ENCODE measurements at places on chromosomes 4 and X.

DNA sequence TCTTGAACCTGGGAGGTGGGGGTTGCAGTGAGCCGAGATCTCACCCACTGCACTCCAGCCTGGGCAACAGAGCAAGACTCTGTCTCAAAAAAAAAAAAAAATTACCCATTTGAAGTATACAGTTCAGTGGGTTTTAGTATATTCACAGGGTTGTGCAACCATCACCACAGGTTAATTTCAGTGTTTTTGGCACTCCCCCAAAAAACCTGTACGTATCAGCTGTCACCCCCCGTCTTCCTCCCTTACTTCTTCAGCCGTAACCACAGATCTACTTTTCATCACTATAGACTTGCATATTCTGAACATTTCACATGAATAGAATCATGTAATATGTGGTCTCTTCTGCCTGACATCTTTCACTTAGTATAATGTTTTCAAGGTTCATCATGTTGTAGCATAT, 11.7 kb upstream of the PTTG2 start:
- DNase-seq: no peak

DNA sequence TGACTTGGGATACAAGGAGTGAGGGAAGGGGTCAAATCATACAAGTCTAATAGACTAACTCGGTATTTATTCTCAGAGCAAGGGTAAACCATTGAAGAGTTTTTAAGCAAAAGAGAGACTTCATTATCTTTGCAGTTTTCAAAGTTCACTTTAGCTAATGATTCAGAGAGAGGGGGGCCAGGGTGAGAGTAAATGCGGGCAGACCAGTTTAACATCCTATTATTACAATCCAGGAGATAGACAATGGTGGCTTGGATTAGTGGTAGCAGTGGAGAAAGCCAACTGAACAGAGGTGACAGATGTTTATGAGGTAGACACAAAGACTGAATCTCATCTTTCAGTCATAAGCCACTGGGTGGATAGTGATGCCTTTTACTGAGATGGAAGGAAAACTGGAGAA, 57.9 kb downstream of the CPEB2 start:
- no peak for DNase-seq

- no peak for DNase-seq
Observed at GRCh38 chr4:2305766-2306501, 44.0 kb upstream of the MXD4 start.

- DNase-seq: no peak
Observed at GRCh38 chr4:108703370-108703769, 53.0 kb downstream of the OSTC start.

GRCh38 chr4:169341490-169341889, 70.7 kb upstream of the SH3RF1 start:
- DNase-seq: no peak

DNA sequence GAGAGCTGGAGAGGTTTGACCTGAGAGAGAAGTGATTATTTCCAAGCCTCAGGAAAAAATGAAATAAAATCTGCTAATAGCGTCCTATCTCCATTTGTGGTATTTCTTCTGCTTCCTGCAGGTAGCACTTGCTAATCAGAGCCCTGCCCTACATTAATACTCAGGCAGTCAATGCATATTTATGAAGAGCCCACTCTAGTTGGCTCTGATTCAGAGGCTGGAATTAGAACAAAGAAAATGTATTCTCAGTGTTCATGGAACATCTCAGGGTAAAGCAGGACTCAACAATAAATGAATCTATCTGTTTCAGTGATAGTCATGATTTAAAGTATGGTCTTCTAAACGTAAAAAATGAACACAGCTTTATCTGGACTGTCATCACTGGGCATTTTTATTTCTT, 1.4 kb upstream of the ATP8A1 start:
- DNase-seq: no peak

DNA sequence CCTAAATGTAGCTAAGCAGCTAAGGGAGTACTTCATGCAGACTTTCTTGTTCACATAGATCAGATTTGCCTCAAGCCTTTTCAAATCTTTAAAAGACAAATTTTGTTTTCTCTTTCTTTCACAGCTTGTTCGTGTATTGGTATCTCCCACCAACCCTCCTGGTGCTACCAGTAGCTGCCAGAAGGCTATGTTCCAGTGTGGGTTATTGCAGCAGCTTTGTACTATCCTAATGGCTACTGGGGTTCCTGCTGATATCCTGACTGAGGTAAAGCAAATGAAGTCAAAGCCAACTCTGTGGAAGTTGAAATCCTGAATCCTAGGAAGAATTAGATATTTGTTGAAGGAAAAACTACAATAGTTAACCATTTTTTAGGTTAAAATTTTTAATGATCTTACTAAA, 62.6 kb downstream of the USO1 start:
- DNase-seq: no peak

- DNase-seq: no peak
Observed at GRCh38 chrX:43860646-43861370, 21.4 kb downstream of the MAOB start.

- peak; percentile 73 for DNase-seq
Observed at GRCh38 chr4:41934901-41935651, at the start of gene TMEM33. Gene TMEM33 (plus strand): TSS chr4:41935429. CDS start chr4:41935485, 56 bp downstream.

DNA sequence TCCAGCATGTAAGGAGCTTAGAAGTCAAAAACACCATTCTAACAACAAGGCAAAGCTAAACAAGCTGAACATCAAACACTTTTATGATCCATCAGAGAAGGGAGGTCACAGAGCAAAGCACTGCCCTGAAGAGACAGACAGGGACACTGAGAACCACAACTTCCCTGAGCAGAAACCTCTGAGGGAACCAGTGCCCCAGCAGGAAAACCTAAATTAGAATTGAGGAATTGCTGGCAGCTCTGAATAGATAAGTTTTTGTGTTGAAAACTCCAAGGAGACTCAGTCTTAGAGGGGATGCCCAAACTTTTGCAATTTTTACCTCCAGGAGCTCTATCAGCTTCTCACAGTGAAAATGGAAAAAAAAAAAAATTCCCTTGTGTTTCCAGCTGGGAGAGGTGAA, 83.0 kb upstream of the MAPK10 start:
- no peak for DNase-seq

- DNase-seq: no peak
Observed at GRCh38 chrX:65633826-65634225, 33.6 kb upstream of the MSN start.

DNA sequence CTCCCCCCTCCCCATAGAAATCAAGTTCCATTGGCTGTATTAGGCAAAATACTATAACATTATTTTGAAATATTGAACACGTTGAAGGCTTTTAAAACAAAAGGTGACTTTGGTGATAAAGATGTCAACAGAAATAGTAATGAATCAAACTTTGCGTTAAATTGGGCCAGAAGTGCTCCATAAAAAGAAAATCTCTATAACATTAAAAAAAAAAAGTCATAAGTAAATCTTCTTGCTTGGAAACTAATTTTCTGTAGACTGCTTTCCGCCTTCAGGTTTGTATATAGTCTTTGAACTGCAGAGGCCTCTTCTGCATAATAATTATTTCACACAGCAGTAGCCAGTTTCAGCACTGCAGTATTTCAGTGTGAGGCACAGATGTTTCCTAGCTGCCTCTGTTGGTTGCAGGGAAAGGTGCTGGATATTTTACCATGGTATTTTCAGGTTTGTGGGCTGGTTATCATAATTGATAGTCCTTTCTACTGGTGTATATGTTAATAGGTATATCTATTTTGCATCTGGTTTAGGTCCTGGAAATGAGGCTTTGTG, 158.9 kb downstream of the KDM6A start:
- no peak for DNase-seq

DNA sequence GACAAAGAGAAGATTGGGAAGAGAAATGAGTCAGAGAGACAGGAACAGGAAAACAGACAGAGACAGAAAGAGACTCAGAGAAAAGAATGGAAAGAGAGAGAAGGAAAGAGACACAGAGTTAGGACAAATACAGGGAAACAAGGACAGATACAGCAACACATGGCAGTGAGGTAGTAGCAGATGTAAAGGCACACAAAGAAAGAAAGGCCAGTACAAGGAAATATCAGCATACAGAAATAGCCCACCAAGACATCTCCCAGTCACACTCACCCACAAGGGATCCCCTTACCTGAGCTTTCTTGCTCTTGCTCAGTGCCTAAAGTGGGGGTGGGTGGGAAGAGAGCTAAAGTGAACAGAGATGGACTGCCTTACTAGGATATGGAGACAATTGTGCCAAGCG, 4.2 kb downstream of the GRIPAP1 start:
- DNase-seq: no peak

DNA sequence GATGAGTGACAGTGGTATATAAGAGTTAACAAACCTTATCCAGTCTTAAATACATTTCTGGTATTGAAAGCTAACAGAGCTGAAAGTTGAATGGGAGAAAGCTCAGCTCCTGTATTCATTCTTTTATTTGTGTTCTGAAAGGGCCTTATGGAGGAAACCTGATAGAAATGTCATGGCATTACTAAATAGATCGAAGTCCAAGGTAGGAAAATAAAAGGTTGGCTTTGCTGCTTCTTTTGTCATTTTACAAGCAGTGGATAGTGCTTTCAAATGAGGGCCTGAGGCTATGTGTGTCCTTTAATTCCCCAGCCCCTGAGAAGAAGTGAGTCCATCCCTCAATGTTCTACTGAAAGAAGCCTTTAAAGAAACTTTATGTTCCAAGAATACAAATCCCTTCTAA, 974.3 kb upstream of the INTU start:
- no peak for DNase-seq

DNA sequence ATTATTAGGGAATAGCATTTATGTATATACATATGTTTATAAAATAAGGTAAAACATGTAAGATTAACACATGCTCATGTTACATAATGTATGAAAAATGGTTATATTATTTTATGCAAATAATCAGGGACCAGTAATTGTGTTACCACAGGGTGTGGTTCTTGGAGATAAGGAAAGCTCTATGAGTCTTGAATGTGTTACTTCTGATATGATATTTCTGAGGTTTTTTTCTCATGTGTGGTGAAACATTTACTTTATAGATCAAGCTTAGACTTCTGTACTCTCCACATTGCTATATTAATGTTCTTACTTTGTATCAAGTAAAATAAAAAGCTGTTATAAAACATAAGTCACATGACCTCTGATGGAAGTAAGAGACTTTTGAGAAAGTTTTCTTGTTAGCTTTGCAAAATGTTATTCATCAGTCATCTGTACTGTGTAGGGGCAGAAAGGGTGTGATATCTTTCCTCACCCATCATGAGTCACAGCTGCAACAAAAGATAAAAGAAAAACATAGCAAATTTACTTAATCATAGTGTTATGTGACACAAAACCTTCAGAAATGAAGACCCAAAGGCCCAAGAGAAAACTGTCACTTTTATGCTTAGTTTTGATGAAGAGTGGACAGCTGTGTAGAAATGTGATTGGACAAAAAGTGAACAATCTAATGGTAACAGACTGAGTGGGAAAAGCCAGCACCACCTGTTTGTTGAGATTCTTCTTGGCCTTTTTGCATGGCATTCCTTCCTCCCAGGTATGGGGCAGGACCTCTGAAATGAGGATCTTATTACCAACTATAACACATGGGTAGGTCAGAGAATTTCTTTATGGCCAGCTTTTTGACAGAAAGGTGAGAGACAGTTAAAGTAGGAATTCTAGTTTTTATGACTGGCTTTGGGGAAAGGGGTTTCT, 632.3 kb downstream of the PDHA2 start:
- DNase-seq: no peak

DNA sequence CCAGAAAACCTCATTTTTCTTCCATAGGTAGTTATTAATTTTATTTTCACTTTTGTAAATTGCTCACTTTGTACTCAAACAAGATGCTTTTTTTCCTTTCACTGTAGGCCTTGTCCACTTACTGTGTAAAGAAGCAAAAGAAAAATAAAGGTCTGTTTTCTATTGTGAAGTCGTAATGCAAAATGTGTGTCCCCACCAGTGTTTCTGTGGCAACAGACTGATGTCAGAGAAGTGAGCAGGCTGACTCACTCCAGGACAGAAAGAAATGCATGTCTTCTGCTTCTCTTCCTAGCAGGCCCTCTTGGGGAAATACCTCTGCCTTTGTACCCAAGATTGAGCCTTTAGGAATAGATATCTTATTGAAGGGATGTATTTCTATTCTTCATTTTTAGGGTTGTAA, 30.3 kb downstream of the INPP4B start:
- DNase-seq: no peak

GRCh38 chr4:76585897-76586360, 150.9 kb downstream of the SHROOM3 start:
- peak; percentile 65 for DNase-seq

DNA sequence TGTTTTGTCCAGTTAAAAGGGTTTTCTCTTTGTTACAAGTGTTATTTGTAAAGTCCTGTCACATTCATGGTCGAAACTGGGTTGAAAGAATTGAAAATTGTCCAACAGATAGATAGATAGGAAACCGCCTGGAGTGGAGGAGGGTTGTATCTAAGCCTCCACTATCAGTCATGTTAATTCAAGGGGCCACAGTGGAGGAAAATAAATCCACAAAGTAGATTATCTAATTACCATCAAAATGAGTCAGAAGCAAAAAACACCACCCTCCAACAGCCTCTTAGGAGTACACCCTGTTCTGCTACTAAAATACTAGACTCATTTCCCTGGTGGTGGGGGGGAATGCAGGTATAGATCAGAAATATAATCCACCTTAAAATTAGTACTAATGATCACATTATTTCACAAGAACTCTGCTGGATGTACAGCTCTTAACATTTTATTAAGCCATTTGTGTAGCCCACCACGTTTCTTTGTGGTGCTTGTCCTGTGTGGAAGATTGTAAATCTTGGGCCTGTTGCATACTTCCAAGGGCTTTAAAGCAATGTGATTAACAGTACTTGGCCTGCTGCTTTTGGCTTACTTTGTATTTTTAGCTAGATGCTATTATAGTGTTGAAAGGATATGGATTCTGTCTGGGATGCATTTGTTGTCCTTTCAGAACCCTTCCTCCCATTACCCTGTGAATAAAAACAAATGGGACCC, 26.8 kb downstream of the RBBP7 start:
- DNase-seq: no peak

DNA sequence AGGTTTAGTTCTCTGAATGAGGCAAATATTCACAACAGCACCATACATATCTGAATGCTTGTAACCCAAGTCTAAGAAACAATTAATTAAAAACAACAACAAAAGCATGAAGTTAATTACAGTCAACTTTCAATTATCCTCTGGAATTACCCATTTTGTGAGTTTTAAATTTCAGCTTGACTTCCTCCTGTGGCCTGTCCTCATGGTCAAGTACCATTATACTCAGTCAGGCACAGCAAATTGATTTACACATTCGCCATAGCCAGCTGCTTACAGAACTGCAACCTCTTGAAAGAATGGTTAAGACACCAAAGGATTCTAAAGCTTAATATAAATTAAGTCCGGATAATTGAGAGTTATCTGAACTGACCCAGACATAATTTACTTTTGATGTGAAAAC, 306.5 kb downstream of the CAMK2D start:
- no peak for DNase-seq

GRCh38 chr4:134539729-134540231, 338.2 kb upstream of the PABPC4L start:
- DNase-seq: no peak

Measured in occipital lobe (tissue), 3 donors.